ENCODE measurements at places on chromosomes 6 and 20.

- no peak for DNase-seq
These were observed 44.9 kb downstream of the KCTD20 start for GRCh38 chr6:36487698-36488097.

- no peak for DNase-seq
These were observed 101.9 kb downstream of the EPB41L2 start for GRCh38 chr6:130961148-130961547.

DNA sequence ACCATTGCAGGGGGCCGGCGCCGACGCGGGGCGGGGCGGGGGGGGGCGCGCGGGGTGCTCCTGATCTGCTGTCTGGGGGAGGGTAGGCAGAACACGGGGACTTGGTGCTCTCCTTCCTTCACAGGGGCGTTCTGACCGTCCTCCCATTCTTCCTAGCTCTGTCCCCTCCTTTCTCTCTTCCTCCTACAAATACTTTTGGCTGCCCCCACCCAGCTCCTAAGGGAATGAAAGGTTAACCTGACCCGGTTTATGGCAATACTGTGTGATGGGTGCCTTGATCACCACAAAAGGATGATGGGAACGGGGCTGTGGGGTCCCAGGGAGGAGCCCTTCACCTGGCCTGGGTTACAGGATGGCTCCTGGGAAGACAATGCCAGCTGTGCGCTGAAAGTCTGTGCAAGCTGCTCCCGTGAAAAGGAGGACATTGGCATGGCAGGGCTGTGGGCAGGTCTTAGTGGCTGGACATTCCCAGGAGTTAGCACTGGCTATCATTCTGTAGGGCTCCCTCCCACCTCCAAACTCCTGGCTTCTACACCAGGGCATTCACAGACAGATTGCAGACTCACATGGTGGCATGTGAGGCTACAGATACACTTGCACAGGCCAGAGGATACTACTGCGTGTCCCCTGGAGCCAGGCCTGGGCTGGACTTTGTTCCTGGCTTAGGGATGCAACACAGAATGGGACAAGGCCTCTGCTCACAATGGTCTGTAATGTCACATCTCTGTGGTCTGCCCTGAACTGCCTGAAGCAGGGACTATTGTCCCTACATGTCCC is 1.9 kb upstream of the TPD52L2 start:
- DNase-seq: no peak

DNA sequence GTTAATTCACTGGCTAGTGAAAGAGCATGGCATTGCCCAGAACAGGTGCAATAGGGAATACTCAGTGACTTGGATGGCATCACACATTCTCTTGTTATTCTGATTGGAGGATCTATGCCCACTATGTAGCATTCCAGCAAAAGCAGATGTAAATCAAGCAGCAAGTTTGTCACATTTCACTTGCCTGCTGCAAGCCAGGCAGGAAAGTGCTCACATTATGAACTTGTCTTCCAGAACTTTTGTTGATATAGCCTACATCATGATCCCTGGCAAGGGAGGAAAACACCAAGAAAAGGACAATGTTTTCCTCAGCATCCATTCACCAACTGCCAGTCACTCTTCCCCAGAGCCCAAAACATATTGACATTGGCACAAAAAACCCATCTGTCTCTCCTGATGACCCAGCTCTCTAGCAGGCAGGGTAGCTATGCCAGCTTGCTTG is 77.8 kb downstream of the ARHGAP18 start:
- DNase-seq: no peak

DNA sequence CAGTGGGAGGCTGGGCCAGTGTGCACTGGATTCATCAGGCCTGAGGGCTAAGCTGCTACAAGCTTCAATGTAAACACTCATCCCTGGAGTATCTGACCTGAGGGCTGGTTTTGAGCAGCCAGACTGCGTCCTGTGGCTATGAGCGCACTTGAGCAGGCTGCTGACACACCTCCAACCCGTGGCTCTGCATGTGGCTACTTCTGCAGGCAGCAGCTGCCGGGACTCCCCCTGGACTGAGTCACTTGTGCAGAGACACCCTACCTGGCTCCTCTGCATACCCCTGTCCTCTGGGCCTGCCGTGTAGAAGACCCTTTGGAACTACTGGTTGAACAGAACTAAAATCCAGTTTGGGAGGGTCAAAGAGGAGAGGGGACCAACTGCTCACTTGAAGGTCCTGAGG is 172.0 kb downstream of the SCP2D1 start:
- DNase-seq: no peak

DNA sequence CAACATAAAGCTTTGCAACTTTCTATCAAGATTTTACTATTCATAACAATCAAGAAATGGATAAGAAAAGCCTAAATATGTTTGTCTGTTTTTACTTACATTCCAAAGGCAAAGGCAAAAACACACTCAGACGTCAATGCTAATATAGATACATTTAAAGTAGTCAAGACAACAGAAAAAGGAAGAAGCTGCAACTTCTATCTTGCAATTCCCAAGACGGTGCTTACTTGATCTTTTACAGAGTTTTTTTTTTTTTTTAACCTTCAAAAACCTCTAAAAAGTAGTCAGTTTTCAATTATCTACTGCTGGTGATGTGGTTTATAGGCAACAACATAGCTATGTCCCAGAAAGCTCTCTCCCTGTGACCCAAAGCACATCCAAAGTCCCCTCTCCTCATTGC is 58.1 kb downstream of the EPB41L2 start:
- no peak for DNase-seq

GRCh38 chr6:110933912-110934311 is 24.6 kb upstream of the GTF3C6 start:
- DNase-seq: no peak

GRCh38 chr6:21265034-21265729 is 328.4 kb upstream of the SOX4 start:
- DNase-seq: no peak

DNA sequence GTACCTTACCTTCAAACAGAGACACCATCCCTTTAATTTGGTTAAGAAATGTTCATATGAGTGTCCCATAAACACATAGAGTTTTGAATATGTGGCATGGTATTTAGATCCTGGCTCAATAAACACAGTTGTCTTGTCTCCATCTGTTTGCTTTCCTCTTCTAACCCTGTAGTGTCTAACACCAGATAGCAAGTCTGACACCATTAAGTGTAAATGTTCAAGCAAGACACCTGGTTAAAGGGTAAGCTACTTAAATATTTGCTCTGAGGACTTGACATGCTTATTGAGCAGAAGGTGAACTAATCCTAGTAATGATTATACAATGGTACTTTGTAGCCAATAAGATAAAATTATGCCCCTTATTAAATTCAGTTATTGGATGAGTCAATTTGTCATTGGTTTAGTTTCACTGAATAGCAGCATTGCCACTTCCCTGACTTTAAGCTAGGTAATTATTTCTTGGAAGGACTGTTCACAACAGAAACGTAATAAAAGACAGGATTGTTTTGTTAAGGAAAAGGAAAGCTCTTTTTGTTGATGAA is 26.9 kb upstream of the GOPC start:
- DNase-seq: no peak

DNA sequence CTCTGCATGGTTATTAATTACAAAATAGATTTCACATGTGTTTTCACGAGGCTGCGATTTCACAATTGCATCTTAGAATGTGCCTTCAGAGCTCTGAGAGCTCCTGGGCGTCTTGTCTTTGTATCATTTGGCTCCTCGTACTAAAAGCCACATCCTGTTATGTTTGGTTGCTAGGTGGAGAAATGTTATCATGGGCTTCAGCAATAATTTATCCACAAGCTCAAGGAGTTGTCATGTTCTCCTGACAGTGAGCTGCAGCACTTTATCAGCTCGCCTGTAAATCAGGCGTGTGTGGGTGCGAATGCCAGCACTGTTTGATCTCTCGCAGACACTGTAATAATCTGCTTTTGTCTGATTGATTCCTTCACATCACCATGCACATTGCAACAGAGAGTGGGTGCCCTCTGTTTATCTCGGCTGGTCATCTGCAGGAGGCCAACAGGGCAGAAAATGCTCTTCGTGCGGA is 218.6 kb upstream of the ZFP64 start:
- peak; percentile 42 for DNase-seq

DNA sequence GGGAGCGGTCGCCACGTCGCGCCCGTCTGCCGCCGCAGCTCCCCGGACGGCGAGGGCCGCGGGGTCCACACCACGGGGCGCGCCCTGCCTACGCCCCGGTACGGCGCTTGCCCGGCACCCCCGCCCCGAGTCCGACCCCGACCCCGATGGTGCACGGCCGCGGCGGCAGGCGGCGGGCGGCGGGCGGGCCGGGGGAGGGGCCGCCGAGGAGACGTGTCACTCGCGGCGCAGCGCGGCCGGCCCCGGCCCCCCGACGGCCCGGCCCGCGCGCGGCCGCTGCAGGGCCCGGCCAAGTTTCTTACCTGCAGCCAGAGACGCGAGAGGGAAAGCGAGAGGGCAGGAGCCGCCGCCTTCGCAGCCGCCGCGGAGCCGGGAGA is 328 bp downstream of the RRBP1 start:
- no peak for DNase-seq

DNA sequence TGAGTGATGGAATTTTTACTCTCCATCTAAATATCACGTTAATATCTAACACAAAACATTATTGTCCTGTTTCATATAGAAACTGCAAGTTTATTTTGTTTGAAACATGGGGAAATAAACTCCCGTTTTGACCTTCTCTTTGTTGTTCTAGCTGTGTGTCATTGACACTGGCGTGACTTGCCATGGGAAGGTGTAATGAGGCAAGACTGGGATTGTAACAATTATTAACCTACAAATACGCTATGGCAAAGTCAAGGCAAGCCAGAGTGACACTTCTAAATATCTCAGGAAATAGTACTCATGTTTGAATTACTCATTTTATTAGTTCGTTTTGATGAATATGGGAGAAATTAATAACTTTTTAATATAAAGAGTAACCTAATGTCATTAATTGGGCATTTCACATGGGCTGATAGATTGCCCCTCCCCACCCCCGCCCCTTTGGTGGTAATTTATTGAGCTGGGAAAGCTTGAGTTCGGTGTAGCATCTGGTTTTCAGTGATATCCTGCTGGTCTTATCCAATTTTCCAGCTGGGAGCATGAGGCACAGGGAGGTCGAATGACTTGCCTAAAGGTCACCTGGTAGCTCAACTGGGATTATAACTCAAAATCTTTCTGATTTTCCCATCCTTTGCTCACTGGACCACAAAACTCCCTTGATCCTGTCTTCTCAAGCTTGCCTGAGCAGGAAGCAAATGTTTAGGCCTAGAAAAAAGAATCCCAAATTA is 380.6 kb upstream of the JAG1 start:
- DNase-seq: no peak

- no peak for DNase-seq
These were observed 1.4 kb upstream of the BTN3A1 start for GRCh38 chr6:26400626-26401025.

GRCh38 chr6:150535151-150535804 is 64.4 kb upstream of the PLEKHG1 start:
- DNase-seq: no peak

- DNase-seq: no peak
These were observed 369.0 kb downstream of the SYNE1 start for GRCh38 chr6:152267967-152268845.

GRCh38 chr6:4399656-4400055 is 264.3 kb upstream of the ECI2 start:
- DNase-seq: no peak

- no peak for DNase-seq
These were observed 86.5 kb downstream of the INSM1 start for GRCh38 chr20:20454367-20454766.

- DNase-seq: no peak
These were observed 24.1 kb upstream of the CCR6 start for GRCh38 chr6:167098825-167099225.

DNA sequence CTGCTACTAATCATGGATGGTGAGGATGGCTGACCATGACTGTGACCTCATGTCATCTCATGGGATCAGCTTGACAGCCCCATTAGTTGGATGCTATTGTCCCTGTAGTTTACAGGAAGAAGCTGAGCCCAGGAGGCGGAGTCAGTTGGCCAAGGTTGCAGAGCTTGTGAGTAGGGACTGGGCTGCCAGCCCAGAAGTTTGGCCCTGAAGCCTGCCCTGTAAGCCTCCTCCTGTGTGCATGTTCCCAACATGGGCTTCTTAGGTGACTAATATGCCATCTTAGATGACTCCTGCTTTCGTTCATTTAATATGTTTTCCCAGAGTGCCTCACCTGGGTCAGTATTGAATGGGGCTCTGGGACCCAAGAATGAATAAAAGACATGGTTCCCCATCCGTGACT is 6.9 kb downstream of the EDN3 start:
- no peak for DNase-seq

DNA sequence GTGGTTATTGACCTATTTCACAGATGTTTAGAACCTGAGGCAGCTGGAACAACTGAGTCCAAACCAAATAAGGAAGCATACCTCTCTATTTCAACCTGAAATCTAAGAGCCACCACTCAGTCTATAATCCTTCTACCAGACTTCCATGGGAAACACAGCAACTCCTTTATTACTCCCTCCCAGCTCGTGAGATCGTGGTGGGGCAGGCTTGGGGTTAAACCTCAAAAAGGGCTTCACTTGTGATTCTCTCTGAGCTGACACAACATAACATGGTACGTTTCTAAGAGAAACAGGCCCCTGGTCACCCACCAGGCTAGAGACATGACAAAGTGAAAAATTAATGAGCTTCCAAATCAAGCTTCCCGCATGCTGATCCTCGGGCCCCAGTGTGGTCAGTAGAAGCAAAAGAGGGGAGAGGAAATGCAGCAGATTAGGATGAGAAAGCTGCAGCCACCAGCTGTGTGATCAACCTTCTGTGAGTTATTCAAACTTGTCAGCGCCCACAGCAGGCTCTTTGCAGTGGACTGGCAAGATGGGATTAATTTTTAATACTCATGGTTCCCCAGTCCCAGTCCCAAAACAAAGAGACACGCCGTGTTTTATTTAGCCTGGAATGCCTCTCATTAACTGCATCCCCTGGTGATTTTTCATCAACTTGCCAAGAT is 9.3 kb downstream of the PKHD1 start:
- DNase-seq: no peak

DNA sequence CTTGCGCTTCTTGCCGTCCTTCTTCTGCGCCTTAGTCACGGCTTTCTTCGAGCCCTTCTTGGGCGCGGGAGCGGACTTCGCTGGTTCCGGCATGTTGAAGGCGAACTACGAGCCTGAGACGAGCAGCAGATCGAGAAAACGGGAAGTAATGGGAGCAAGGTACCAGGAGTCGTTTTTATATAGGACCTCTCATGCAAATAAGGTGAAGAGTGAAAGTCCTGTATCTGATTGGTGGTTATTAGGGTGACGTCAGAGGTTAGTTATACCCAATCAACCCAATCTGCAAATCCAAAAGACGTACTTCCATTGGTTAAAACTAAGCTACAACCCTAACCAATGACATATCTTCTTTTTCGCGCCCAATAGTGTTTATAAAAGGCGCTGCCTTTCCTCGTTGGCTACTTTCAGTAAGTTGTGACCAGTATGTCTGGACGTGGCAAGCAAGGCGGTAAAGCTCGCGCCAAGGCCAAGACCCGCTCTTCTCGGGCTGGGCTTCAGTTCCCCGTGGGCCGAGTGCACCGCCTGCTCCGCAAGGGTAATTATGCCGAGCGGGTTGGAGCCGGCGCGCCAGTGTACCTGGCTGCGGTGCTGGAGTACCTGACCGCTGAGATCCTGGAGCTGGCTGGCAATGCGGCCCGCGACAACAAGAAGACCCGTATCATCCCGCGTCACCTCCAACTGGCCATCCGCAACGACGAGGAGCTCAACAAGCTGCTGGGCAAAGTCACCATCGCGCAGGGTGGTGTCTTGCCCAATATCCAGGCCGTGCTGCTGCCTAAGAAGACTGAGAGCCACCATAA is 100.6 kb upstream of the PRSS16 start:
- peak; percentile 64 for DNase-seq
